BJ (cell line): ENCODE measurements at places on chromosomes 5 and 9.

GRCh38 chr9:127177231-127177630 is 54.8 kb upstream of the ANGPTL2 start:
- no peak for DNase-seq

DNA sequence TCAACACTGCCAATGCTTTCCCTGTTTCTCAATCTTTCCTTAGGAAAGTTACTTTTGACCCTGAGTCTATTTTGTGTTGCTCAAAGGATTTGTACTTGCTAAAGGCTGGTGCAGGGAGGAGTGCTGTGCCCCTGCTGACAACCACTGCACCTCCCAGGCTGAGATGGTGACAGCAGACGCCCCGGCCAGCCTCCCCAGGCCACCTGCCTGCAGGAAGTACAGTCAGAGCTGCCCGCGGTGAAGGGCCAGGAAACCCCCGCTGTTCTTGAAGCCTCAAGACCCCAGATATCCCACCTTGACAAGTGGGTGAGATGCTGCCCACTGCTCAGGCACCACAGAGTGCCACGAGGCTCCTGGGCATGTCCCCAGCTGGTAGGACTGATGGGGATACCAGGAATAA is 44.2 kb upstream of the CKMT2 start:
- DNase-seq: no peak

DNA sequence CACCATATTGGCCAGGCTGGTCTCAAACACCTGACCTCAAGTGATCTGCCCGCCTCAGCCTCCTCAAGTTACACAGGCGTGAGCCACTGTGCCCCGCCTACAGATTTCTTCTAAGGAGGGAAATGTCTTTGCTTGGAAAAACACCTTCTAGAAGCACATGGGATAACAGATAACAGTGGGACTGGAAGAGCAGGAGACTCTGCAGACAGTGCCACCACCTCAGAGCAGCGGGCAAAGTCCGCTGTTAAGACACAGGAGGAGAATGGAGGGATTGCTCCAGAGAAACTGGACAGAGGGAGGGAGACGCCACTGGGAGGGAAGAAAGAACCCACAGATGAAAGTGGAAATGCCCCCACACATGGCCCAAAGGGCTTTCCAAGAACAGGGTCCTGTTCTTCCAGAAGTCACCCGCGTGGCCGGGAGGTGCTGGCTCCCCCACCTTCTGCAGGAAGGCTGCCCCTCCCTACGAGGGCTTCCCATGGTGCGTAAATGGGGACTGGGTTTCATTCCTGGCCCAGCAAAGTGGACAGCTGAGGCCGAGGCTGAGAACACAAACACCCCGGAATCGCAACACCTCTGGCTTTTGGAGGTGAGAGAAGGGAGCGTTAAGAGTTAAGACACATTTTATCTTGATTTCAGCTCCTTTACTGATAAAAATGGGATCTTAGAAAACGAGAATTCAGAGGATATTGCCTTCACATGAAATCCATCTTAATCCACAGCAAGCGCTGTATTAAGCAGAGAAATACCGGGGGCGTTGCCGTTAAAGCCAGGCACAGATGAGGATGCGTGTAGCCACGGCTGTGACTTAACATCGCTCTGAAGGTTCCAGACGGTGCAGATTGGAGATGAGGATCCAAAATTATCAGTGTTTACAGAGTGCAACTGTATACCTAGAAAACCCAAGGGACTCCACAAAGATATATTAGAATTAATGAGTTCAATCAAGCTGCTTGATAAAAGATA is 11.2 kb downstream of the ADAMTS2 start:
- DNase-seq: no peak

GRCh38 chr9:120655005-120655622 is 59.2 kb downstream of the MEGF9 start:
- no peak for DNase-seq

DNA sequence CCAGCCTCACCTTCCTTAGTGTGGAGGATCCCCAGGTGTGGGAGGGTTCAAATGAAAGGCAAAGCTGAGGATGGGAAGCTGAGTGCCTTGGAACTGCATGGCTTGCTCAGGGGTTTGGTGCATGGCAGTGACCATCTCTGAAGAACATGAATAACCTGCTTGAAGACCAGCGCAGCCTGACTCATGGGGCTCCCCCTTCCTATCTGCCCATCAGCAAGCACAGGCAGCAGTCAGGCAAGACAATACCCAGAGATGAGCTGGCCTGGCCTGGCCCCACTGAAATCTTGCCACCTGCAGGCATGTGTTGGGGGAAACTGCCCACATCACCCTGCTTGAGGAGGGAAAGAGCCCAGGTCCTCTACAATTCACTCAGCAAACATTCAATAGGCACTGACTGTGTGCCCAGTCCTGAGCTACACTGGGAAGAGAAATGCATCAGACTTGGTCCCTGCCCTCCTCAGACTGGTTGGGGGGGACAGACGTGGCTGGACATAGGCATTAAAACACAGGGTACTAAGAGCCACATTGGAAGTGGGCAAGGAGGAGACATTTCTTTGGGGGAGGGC is 105.0 kb upstream of the ALDH1B1 start:
- no peak for DNase-seq
